ENCODE measurements at places on chromosomes 12 and 14.

GRCh38 chr14:65356327-65356836, 56.1 kb upstream of the FUT8 start:
- no peak for DNase-seq

GRCh38 chr12:114399664-114400211, 6.2 kb downstream of the TBX5 start:
- no peak for DNase-seq

DNA sequence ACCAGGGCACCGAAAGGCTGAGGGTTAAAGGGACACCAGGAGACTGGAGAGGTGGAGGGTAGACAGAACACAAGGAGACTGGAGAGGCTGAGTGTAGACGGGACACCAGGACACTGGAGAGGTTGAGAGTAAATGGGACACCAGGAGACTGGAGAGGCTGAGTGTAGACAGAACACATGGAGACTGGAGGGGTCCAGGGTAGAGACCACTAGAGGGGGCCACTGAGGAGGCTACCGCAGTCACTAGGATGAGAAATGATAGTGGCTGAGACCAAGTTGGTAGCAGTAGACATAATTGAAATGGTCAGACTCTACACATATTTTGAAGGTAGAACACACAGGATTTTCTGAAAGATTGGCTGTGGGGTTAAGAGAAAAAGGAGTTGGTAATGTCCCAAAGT, 68.2 kb downstream of the PAH start:
- DNase-seq, result no peak

DNA sequence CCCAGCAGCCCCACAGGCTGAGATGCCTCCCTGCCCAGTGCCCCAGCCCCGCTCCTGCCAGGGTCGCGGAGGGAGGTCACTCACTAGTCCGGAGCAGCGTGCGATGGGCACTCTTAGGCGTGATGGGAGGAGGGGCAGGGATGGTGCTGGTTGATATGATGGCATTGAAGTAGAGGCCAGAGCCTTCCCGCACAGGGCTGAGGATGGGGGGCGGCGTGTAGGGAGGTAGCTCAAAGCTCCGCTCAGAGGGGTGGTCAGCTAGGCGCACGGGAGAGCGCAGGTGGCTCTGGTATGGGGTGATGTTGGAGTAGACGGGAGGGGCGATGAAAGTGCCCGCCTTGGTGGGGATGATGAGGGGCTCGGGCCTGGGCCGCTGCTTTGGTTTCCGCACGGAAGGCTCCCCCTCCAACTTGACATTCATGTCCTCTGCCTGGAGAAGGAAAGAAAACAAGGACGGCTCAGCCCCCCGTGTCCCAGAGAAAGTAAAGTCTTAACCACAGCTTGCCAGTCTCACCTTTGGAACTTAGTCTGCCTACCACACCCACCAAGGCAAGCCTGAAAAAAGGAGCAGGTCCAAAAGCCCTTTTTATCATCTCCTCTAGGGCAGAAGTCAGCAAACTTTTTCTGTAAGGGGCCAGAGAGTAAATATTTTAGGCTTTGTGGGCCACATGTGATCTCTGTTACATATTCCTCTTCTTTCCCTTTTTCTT, 15.5 kb upstream of the PNMA1 start:
- DNase-seq, result no peak

GRCh38 chr14:61491876-61492434, 170.6 kb downstream of the PRKCH start:
- DNase-seq, result no peak

DNA sequence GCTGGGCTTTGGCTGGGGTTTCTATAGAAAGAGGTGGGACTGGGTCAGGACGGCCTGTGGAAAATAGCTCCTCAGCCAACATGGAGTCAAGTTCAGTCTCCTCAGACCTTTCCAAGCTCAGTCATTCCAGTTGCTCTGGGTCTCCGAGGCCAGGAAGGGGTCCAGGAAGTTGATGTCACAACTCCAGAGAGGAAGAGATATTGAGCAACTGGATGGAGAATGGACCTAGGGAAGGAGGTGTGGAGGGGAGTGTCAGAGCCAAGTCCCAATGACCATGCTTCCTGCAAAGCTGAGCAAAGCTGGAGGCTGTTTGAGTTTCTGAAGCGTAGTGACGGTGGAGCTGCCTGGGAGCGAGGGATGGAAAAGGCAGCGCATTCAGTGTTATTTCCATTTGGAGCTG, 86.1 kb downstream of the SLC24A4 start:
- no peak for DNase-seq

DNA sequence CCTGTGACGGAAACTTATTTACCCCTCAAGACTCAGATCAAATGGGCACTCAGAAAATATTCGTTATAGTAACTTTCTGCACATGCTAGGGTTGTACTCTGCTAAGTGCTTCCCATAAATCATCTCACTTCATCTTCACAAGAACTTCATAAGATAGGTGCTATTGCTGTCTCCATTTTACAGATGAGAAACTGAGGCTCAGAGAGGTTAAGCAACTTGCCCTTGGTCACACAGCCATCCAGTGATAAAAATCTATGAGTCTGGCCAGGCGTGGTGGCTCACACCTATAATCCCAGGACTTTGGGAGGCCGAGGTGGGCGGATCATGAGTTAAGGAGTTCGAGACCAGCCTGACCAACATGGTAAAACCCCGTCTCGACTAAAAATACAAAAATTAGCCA, 33.2 kb upstream of the LHX5 start:
- no peak for DNase-seq

GRCh38 chr14:53355581-53356112, 202.5 kb upstream of the DDHD1 start:
- DNase-seq, result peak; percentile 72

GRCh38 chr12:124730455-124730932, 133.2 kb downstream of the SCARB1 start:
- DNase-seq, result no peak

DNA sequence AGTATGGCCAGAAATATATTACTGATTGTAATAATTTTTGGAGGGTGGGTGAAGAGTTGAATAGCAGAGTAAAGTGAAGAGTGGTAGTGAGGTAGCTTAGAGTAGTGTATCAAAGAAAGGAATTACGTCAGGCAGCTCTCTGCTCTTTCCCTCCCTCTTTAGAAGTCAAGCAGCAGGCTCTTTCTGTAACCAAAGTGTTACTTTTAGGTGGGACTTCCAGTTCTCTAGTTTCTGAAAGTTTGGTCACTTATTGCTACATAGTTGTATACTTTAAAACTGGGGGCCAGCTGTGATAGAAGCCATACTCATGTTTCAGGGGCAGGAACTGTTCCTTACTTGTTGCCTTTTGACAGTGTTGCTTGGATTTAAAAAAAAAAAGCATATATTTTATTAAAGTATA, 30.6 kb downstream of the ATF7IP start:
- DNase-seq, result peak; percentile 33

DNA sequence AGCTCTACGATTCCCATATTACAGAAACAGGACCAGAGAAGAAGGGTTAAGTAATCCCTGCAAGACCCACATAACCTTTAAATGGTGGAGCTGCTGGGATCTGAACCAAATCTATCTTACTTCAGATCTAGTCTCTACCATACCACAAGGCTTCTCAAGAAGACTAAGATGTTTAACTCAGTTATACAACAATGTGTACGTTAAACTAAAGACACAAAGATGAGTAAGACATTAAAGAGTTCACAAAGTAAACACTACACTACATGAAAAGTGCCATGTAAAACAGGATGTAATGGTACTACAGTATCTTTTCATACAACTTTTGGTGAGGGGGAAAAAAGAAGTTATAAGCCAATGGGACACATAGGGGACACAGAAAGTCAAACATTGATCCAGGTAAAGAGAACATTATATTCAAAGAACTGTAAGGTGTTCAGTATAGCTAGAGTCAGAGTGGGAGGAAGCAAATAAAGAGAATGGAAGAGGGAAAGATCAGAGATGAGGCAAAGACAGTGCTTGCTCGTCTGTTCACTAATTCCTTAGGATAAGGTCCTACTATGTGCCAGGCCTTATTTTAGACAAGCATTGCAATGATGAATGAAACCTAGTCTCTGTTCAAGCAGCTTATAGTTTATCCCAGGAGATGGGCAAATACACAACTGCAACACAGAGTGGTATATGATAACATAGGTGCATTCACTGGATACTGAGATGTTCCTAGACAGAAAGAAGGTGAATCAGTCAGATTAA, 7.7 kb downstream of the TMED10 start:
- no peak for DNase-seq

DNA sequence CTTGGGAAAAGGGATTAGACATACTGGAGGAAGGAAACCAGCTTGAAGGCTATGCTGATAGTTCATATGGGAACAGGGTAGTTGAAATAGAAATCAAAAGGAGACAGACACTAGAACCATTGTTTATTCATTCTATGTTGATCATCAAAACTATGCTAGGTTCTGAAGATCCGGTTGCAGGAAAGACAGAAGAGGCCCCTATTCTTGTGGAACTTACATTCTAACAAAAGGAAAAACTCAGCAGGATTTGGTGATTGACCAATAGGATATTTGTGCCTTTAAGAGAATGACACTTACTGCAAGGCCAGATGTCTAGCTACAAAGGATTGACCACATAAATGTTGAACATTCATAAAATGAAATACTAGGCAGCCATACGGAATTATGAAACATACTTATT, 179.2 kb downstream of the AKAP6 start:
- DNase-seq, result no peak

- peak; percentile 80 for DNase-seq
Measured at GRCh38 chr12:1318327-1319031, 275.9 kb downstream of the FBXL14 start.

- no peak for DNase-seq
Measured at GRCh38 chr12:40569626-40570179, 122.5 kb upstream of the CNTN1 start.

- no peak for DNase-seq
Measured at GRCh38 chr12:53200458-53201176, 6.4 kb downstream of the ITGB7 start.

DNA sequence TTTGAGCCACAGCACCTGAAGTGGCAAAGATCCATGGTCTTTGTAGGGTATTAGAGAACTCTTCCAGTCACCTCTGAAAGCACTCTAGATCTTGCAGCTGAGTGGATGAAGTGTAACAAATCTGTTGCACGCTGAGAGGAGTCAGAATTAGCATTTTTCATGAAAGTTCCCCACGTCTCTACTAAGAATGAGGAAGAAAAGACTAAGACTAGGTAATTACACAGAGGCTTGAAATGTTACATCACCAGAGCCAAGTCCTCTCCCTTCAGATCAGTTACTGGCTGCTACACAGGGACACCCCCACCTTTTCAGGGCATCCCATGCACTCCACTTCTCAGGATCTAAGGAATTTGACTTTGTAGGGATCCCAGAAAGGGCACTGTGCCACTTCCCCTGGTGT, 98.6 kb upstream of the FKBP4 start:
- DNase-seq, result no peak

GRCh38 chr14:57492859-57493258, 798 bp downstream of the CCDC198 start:
- DNase-seq, result no peak

- DNase-seq, result no peak
Measured at GRCh38 chr12:46693034-46693433, 132.8 kb downstream of the SLC38A4 start.

GRCh38 chr12:131828671-131829355, 620 bp downstream of the MMP17 start:
- no peak for DNase-seq

DNA sequence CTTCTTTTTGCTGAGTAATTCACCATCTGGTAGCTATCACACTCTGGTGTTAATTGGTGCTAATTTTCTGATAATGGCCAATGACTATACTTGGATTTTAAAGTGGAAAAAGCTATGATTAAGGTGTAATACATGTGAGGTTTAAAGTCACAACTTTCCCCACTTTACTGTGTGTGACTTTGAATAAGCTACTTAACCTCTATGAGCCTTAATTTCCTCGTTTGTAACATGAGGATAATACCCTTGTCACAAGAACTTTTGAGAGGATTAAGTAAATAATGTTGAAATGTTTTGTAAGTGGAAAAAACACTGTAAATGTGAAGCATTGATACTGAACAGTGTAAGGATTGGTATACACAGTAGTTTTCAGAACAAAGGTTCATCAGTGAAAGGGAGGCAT, 65.3 kb downstream of the MSRB3 start:
- DNase-seq, result peak; percentile 41

DNA sequence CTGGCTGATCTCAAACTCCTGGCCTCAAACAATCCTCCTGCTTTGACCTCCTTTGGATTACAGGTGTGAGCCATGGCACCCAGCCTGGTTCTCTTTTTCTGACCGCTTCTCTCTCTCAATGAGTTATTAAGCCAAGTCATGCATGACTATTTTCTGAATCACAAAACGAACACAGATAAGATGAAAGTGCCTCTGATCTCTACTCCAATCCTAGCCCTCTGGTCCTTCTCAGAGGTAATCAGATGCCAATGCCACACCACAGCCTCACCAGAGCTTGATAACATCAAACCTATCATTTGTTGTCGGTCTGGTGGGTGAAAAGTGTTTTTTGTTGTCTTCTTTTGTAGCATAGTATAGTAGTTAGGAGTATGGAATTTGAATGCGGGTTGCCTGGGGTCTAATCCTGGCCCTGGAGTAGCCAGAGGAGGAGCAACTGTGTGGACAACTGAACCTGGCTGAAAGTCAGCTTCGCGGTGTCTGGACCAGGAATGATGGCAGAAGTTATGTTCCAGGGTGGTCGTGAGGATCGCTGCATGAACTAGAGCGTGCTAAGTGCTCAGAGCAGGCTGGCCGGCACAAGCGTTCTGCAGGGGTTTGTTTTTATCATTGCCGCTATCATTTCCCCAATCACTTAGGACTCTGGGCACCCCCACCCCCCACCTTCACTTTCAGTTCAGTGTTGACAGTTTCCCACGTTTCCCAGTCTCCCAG, 77.9 kb downstream of the SPRING1 start:
- peak; percentile 62 for DNase-seq

DNA sequence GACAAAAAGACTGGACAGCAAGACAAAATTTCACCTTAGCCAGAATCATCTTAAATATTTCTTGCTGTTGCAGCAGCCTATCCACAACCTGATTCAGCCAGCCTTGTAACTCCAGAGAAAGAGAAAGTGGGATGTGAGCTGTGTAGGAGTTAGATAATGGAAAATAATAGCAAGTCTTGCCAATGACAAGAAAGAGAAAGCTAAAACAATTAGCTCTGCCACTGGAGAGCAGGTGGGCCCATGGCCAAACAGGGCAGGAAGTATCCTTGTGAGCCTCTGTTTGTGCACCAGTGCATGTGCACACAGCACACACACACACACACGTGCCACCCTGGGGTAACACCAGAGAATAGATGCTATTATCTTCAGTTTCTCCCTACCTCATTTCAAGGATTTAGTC, 106.0 kb upstream of the CCDC196 start:
- no peak for DNase-seq

DNA sequence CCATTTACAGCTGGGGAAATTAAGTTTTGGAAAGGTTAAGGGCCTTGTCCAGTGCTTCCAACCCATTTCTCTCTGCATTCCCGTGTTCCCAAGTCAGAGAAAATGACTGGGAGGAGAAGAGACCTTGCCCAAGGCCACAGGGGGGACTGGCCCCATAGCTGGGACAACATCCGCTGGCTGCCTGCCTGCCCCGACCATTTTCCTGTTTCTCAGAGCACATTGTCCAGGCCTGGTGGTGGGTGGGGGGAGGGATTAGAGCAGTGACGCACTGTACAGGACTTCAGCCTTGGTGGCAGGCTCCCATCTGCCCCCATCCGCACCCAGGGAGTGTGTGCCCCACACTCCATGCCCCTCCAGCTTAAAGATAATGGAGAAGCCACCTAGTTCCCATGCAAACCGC, 27.7 kb downstream of the DIO3 start:
- DNase-seq, result no peak

- no peak for DNase-seq
Measured at GRCh38 chr14:25933731-25934130, 664.1 kb downstream of the NOVA1 start.
